ENCODE measurements at places on chromosomes 2 and 18. TPM values are rescaled to one million over a fixed set of nuclear protein-coding genes. Genes with fewer than 3 reads are reported as not detected.

DNA sequence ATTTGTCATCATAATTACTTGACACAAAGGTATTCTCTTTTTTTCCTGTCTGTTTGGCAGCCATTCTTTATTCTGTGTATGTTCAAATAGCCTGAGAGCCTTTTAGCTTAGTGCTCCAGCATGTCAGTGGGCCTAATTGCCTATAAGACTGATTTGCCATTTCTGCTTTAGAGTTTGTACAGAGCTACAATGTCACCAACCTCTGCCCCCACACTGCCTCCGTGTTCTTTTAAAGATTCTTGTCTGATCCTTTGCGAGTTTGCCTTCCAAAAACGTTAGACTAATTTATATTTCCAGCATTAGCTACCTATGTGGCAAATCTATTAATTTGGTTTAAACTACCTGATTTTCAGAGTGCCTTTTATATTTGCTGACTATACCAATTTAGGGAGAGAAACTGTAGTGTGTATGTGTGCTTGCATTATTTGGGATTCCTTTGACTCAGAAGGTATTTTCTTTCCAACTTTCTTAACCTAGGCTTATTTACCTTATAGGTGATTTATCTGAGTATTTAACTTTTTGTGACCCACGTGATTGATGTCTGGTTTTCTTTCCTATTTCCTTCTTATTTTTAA, 70.8 kb downstream of the FAM117B start:
- DNase-seq, result no peak

DNA sequence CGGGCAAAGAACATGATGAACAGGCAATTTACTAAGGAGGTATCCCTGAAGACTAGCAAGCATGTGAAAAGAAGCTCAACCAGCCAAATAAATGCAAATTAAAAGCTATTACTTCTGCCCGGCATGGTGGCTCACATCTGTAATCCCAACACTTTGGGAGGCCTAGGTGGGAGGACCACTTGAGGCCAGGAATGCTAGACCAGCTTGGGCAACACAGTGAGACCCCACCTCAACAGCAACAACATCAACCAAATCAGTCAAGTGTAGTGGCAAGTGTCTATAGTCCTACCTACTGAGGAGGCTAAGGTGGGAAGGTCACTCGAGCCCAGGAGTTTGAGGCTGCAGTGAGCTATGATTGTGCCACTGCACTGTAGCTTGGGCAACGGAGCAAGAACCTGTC, 139.1 kb downstream of the MEP1B start:
- DNase-seq, result no peak

DNA sequence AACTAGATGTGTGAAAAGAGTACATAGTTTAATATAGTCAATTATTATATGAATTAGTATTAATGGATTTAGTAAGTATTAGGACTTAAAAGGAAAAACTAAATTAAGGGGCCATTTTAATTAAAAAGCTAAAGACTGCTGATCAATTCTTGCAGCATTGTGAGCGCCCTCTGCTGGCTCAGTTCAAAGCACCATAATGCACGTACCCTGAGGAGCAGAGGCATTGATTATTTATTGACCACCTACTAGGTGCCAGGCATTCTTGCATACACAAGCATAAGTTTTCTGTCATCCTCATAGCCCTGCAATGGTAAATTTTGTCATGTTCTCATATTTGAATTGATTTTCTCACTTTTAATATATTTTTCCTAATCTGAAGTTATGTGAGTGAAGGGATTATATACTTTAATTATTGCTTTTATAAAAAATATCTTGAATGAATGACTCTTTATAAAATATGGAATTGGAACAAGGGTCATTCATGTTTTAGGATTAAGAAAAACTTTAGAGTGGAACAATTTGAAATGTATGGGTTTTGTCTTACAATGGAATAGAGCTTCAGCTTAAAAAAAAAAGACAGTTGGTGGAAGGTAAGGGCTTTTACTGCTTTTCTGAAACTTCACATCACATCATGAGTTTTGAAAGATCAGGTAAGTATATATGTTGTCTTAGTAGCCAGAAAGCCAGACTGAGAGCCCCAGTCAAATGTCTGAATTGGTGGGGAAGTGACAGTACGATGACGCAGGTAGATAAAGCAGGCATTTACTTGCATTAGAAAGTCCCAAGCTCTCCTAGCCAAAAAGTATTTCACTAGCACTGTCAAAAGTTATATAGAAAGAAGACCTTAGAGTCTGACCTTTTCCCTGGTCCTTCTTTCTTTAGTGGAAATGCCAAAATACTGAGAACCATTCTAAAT, 9.7 kb downstream of the ITGA4 start:
- peak; percentile 88 for DNase-seq

DNA sequence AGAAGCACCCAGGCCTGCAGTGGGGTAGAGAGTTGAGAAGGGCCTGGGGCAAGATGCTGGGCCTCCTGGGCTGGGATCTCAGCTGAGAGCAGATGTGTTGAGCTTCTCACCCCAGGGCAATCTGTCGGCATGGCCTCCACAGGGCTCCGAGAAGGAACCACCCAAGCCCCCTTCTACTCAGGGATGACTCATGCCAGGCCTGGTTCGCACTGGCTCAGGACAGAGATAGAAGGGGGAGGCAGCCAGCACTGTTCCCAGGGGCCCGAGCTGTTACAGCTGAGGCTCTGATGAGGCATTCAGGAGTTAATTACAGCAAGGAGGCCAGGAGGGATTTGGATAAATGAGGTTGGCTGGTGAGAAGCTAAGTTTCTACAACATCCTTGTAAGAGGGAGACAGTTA, 62.5 kb downstream of the CENPO start:
- no peak for DNase-seq

DNA sequence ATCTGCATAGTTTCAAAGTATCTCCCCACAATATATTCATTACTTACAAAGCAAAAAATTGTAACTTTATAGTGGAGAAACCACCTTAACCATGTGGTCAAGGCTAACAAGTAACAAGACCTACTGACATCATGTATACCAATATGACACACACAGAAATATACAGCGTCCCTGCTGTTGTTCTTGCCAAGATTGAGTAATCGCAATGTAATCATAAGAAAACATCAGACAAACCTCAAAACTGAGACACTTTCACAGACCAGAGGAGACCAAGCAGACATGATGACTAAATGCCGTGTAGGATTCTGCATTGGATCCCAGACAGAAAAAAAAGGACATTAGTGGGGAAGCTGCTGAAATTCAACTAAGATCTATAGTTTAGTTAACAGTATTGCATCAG, 123.0 kb downstream of the ACAA2 start:
- no peak for DNase-seq

DNA sequence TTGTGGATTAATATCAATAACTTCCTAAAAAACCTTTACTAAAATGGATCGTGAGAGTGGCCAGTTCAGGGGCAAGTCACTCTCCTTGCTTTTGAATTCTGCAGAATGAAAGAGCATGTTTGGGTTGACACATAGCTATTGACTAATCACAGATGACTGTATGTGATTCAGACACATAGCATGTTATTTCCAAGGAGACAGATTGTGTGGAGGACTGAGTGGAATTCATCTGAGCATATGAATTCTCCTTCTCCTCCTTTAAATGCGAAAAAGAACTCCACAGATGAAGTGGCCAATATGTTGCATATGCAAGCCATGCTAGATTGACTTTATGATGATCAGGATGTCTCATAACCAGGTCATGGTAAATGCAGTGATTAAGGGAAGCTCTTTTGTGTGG, 249.4 kb upstream of the FAM98A start:
- no peak for DNase-seq

DNA sequence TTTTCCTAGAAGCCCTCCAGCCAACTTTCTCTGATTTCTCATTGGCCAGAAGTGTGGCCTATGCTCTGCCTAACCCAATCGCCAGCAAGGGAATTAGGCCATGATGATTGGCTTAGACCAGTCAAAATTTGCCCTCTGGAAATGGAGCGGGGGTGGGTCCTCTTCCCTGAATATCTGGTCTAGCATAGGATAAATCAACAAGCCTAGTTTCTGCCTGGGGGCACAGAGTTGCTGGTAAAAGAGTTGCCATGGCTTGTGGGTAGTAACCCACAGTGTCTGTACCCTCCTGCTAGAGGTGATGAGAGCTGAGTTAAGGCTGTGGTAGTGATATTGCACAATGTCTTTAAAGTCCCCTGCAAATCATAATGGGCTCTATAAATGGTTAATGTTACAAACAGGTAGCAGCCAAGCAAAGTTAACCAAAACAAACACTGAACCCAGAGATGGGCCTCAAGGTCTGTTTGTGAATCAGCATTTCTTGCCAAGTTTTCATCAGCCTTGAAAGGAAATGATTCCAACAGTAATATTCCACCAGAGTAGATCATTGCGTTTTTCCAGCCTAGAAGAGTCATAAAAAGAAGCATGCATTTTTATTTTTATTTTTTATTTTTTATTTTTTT, 19.3 kb downstream of the GALM start:
- no peak for DNase-seq

- DNase-seq, result no peak
Observed at GRCh38 chr2:188944442-188944841, 29.7 kb upstream of the COL3A1 start.

DNA sequence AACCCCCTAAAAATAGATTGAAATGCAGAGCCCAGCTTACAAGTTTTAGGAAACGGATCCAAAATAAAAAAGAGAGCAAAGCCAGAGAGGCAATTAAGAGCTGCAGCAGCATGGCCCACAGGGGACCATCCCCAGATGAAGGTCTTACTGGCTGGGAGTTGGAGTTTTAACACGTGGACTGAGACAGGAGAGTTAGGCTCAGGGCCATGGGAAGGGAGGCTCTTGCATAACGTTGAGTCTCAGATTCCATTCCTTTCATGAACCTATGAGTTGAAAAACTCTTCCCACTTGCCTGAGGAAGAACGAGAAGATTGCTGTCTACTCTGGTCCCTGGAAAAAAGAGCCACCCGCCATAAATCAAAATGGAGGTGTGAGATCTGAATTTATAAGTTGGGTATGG, 101.8 kb upstream of the NDUFV2 start:
- DNase-seq, result no peak

Gene ARHGEF33
- 1.9 TPM for total RNA-seq

Gene ZC3H6
- 26.4 TPM for total RNA-seq
